ENCODE measurements at places on chromosomes 11 and 22.
A peak's percentile ranks its signal among the peaks of the same experiment; 100 is the strongest.

DNA sequence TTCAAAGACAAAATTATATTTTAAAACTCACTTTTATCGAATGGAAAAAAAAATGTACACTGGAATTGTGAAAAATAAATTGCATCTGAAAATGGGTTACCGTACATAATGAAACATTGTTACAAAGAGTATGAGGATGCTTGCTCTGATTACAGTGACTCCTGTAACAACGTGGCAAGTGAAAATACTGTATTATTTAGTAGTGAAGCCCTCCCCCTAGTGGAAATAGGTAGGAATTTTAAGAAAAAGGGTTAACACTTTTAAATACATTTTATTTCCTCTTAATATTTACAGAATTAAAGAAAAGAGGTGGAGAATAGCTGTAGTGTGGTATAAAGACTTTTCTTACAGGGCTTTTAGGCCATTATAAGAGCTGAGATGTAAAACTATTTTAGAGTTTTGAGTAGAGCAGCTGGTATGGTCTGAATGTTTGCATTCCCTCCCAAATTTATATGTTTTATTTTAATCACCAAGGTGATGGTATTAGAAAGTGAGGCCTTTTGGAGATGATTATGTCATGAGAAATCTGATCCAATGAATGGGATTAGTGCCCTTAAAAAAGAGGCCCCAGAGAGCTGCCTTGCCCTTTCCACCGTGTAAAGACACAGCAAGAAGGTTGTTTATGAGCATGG, 25.2 kb downstream of the FAM76B start:
- DNase-seq: peak; percentile 39

GRCh38 chr11:134612140-134613030, 200.3 kb upstream of the B3GAT1 start:
- DNase-seq: no peak

DNA sequence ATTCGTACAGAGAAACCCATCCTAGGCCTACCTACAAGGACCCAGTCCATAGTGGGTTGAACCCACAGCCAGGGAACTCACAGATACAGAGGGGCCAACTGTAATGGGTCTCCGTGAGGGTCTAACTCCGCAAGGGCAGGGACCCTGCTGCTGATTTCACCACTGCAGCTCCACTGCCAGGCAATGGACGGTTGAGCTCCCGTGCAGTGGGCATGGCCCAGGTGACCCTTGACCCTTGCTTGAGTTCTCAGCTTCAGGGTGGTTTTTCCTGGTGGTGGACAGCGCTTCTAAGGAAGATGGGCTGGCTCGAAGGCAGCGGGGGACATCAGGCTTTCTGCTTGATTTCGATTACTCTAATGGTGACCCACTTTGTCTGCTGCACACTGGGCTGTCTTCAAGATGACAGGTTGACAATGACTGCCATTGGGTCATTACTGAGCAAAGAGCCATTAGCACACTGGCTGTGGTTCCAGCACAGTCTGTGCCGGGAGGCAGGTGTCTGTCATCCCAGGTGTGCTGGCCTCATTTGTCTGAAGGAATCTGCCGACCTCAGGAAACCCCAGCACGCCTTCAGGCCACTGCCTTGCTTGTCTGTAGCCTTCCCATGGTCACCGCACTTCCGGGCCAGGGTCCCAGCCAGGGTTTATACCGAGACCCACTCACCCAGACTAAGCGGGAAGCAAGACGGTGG, 3.7 kb upstream of the GAL start:
- DNase-seq: no peak

DNA sequence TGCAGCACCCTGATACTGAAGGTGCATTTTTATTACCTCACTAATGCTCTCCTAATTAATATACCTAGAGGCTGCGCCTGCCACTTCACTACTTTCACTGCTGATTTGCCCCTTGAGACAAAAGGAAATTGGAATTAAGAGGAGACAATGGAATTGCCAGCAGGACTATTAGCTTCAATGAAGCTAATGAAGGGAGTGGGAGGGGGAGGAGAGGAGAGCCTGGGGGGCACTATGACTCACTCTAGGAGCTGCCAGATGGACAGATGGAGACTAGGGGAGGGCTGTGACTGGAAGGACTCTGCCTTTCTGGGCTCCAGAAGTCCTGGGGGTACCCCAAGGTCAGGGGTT, 102.8 kb upstream of the DRD2 start:
- DNase-seq: no peak

DNA sequence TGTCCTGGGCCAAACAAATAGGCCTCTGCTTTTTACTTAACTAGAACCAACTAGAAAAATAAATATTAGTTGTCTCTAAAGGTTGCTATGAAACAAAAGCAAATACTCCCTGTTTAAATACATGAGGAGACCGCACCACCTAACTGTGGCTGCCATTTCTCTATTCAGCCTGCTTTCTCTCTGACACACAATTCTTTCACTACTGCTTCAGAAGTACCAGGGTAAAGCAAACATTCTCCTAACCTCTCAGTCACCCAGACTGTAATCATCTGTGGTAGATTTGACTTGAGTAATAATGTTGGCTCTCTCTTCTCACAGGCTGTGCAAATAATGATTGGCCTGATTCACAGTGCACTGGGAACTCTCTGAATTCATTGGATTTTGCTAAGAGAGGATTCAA, 41.0 kb upstream of the MS4A8 start:
- DNase-seq: no peak

- peak; percentile 81 for DNase-seq
These were observed 96.0 kb downstream of the TRPC6 start for GRCh38 chr11:101487775-101488174.

- no peak for DNase-seq
These were observed 19.2 kb downstream of the SLC43A1 start for GRCh38 chr11:57496109-57496820.

DNA sequence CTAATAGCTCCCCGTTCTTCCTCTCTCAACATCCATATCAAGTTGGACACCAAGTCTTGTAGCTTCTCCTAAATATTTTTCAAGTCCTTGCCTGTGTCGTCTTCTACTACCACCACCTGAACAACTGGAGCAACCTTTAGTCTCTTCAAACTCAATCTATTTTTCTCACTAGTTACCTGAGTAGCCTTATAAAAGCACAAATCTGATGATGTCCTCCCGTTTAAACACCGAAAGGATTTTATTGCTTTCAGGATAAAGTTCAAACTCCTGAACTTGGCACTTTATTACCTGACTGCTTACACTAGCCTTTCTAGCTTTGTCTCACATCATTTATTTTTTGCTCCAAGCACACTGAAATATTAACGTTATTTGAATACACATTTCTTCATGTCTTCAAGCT, 1.3 kb upstream of the PAK1 start:
- no peak for DNase-seq

DNA sequence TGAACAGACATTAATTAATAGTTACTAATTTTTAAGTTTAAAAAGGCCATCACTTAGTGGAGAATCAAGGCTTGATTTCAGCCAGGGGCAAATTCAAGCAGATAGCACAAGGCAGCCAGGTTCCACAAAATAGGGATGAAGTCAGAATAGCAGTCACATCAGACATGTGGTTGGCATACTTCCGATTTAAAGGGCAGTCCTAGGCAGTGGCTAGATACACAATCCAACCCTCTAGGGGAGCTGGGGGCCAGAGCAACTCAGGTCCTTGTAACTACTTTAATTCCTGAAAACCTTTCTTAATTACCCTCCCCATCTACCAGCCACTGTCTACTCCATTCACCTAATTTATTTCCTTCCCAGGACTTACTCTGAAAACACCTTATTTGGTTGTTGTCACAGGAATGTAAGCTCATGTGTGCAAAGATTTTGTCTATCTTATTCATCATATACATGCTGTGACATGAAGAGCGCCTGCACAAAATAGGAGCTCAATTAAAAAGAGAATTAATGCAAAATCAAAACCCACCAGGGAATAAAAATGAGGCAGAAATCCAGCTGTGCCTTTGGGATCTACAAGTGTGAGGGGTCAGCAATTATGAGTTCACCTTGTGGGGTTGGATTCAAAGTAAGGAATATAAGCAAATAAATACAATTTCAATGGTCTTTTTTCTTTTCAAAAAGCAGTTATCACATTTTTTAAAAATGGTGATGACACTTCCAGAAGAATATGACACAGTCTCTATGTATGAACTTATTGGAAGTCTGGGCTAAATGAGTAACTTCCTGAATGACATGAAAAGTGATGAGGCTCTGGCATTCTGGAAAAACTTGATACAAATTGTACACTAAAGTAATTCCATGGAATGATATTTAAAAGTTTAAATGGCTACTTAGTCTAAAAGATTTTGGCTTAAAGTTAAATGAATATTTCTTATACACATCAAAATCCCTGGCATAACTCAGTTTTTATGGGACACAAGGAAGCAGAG, 53.8 kb downstream of the COPB1 start:
- DNase-seq: peak; percentile 69

GRCh38 chr11:120338107-120338933, 2.1 kb downstream of the ARHGEF12 start:
- DNase-seq: peak; percentile 39

- no peak for DNase-seq
These were observed 560 bp downstream of the TBX1 start for GRCh38 chr22:19760951-19761724.

DNA sequence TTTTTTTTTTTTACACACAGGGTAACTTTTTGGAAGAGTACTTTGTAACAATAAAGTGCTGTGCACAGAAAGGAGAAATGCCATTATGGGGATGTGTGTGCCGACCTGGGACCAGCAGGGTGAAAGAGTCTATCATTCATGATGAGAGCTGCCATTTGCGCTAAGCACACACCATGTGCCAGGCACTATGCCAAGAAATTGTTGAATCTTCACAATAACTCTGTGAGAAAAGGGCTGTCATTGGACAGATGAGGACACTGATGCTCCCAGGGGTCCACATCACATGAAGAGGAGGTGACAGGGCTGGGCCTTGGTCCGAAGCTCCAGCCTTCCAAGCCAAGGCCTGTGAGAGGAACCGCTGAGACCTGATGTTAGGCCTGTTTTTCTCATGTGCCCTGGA, 5.6 kb downstream of the DUSP18 start:
- DNase-seq: no peak

- no peak for DNase-seq
These were observed 470.9 kb downstream of the ETS1 start for GRCh38 chr11:128116447-128116846.
